ENCODE measurements at places on chromosomes 16 and 17. TPM values are rescaled to one million over a fixed set of nuclear protein-coding genes. Genes with fewer than 3 reads are reported as not detected.

The AURKB gene
- 30.4 TPM for total RNA-seq

The MT4 gene
- not detected for total RNA-seq

The KRT17 gene
- 15.1 TPM for total RNA-seq

The MYH2 gene
- total RNA-seq, result not detected

The NKIRAS2 gene
- total RNA-seq, result 30.4 TPM

The EPX gene
- not detected for total RNA-seq

The RFWD3 gene
- 25.2 TPM for total RNA-seq

The PERCC1 gene
- total RNA-seq, result not detected

The TAT gene
- total RNA-seq, result not detected

The HSBP1 gene
- 37.1 TPM for total RNA-seq

The SRSF1 gene
- 309 TPM for total RNA-seq

The MYOCD gene
- not detected for total RNA-seq

The PSME3 gene
- 76.6 TPM for total RNA-seq

All from smooth muscle cell of trachea (primary cell).